ENCODE measurements at places on chromosomes 13 and 19.

DNA sequence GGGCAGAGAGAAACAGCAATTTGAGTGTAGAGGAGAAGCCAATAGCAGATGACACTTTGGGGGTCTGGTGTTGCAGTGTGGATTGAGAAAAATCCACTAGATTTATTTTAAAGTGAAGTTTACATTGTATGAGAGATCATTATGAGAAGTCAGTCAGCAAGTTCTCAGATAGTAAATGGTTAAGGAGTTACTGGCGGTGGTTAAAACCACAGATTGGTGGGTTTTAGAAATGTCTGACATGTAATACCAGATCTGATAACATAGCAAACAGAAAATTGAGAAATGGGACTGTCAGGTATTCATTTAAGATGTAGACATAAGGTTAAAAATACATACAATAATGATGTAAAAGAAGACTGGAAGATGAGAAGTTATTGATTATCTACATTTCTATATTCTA, 7.2 kb downstream of the ABHD13 start:
- DNase-seq: no peak

- DNase-seq: no peak
Observed at GRCh38 chr13:96728463-96728862, 265.8 kb downstream of the OXGR1 start.

- no peak for DNase-seq
Observed at GRCh38 chr19:32719611-32720059, at the start of gene TDRD12. TDRD12 (plus strand) TSS chr19:32719767; CDS start chr19:32720073, 306 bp downstream.

DNA sequence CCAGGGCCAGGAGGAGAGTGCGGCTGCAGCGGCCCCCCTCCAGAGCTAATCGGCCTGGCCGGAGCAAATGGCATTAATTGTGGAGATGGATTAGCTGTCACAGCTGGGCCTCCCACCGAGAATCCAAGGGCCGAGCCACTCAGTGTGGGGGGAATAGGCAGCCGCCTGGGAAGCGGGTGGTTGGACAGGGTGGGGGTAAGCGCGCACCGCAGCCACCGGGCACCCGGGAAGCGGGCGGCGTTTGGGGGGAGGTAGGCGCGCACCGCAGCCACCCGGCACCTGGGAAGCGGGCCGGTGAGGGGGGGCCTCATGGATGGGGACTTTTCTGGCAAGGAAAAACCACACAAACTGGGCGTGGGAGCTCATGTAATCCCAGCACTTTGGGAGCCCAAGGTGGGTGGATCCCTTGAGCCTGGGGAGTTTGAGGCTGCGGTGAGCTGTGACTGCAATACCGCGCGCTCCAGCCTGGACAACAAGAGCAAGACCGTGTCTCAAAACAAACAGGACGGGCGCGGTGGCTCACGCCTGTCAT, 9.7 kb downstream of the R3HDM4 start:
- DNase-seq: no peak

- DNase-seq: no peak
Observed at GRCh38 chr13:50359779-50360178, 344.5 kb downstream of the KCNRG start.

- DNase-seq: no peak
Observed at GRCh38 chr19:31715249-31715945, 366.2 kb upstream of the TSHZ3 start.

GRCh38 chr19:18074192-18074591, 12.5 kb downstream of the IL12RB1 start:
- DNase-seq: no peak

DNA sequence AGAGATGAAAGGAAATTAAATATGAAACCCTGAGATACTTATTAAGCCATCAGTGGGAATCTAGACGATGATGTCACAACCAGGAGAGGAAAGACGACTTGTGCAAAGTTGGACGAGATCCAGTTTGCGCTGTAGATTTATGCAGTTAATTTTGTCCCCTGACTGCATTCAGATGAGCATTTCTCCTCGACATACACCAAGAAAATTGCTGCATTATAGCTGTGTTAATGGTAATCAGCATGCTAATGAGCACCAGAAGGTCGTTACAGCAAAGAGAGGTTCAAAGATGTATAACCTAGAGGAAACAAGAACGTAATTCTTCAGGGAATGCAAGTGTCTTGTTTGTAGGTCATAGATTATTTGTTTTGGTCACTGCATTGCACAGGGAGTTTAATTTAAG, 371.7 kb downstream of the RBM26 start:
- DNase-seq: no peak

DNA sequence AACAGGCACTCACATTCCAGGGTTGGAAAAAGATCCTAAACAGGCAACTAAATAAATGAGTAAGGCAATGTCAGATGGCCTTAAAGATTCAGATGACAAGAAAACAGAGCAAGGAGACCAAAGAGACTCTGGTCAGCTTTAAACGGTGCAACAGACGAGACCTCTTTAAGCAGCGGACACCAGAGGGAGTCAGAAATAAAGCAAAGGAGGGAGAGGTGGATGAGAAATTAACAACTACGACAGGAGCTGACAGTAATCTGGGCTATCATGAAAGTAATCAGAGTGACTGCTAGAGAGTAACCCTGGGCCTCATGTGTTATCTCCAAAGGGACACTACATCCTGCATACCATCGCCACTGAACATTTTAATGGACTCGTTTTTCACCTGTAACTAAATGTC, 1.1 kb downstream of the ZNF550 start:
- DNase-seq: no peak

DNA sequence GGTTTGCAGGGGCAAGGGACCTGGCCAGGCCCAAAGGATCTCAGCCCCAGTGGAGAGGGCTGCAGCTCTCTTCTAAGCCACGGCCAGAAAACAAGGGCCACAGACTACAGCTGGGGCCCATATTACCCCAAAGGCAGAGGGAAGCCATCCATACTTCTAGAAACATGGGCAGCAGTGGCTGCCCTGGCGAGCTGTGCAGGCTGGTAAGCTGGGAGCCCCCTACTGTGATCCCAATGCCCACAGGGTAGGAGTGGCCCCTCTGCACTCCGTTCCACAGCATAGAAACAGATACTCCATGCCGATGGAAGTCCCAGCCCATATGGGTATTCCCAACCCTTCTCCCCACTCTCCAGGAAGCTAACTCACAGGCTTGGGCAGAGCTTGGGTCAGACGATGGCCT, 25.1 kb downstream of the VSTM2B start:
- no peak for DNase-seq

All from smooth muscle cell of the brain vasculature (primary cell).